ENCODE measurements at places on chromosomes 2 and 18.

DNA sequence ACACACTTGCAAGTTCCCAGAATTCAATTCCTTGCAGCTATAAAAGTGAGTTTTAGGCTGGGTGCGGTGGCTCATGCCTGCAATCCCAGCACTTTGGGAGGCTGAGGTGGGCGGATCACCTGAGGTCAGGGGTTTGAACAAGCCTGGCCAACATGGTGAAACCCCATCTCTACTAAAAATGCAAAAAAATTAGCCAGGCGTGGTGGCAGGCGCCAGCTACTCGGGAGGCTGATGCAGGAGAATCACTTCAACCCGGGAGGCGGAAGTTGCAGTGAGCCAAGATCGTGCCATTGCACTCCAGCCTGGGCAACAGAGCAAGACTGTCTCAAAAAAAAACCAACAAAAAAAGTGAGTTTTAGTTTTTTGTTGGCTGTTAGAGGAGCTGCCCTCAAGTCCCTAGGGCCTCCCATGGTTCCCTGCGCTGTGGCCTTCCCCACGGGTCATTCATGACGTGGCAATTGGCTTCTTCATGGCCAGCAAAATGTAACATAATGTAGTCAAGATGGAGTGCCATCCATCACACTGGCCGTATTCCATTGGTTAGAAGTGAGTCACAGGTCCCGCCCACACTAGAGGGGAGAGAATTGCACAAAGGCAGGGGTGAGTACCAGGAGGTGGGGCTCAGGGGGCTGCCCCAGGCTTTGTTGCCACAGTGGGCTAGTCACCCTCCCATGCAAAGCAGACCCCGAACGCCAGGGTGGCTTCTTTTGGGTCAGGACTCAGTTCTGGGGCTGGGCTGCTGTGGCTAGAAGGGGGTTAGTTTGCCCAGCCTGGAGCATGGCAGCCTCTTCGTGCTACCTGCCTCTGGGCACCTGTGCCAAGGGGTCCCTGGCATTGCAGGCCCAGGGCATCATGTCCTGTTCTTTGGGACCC, 37.7 kb upstream of the INHBB start:
- peak; percentile 46 for DNase-seq

DNA sequence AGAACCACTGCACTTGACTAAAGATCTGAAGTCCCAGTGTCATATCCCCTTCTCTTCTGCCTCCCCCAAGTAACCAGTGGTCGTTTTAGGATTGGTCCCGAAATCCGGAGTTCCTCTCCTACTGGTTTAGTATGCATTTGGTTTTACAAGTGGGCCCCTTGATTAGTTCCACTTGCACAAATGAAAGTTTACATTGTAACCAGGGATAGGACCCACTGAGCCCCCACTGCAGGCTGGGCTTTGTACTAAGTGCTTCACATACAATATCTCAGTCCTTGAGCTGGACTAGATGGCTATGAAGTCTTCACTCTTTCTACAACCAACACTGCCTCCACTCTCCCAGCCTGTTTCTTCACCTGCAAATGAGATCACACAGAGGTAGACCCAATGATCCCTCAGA, 50.4 kb downstream of the CYRIA start:
- no peak for DNase-seq

- DNase-seq, result no peak
Observed at GRCh38 chr2:240387669-240388358, 47.6 kb upstream of the GPC1 start.

DNA sequence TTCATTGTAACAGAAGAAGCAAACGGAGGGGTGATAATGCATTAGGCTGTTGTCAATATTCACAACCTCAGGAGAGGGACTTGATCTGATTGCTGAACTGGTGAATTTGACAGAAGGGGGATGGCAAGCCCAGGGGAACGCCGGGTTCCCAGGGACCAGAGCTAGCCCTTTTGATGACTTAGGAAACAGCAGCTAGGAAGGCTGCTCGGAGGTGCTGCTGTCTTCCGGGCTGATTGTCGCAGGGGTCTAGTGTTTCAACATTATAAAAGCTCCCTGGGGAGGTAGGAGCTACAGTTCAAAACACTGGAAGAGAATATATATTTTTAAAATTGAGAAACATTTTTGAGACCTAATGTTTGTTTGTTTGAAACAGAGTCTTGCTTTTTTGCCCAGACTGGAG, 47.3 kb downstream of the CD8B2 start:
- no peak for DNase-seq

DNA sequence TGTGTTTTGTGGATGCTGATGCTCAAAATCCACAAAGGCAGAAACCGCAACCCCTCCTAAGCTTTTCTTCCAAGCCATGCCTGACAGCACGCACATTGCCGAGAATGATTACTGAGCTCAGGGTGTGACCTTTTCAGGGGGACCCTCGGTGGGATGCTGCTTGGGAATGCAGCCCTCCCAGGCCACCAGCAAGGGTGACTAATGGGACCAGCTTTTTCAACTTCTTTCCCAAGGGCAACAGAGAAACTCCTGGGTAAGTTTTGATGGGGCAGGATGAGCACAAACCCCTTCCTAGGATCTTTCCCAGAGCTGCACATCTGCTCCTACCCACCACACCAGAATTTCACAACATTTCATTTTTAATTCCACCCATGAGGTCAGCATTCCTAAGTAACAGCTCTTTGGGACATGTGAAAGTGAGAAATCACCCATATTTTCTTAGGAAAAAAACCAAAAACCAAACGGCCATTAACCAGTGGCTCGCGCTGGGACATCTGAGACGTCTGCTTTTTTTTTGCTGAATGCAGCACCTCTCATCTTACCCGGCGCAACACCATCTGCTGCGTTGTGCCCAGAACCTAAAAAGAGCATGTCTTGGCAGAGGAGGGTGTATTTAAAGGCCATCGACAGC, 119.0 kb downstream of the ARL4C start:
- no peak for DNase-seq

DNA sequence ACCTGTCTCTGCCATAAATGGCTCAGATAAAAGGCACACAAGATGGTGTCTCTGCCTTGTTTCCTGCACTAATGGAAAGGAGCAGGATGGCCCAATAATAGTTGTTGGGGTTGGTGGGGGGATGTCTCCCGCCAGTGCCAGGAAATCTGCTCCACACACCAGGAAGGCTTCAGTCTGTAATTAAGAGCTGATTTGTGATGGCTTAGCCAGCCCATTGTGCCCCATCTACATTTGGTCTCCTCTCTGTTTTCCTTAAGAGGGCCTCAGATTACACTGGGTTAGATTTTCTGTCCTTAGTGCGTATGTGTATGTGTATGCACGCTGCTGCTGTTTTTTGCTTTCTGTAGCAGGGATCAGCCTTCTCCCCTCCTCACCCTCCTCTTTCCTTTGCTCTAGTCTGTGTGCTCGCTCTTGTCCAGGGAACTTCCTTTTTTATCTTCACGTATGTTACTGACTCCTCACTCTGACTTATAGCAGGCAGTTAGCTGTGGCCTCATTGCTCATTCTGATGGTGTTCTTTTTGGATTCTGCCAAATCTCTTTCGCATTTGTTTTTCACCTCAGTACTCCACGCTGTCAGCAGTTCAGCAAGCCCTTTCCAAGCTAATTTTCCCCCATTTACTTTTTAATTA, 33.4 kb upstream of the MGAT5 start:
- no peak for DNase-seq

GRCh38 chr2:96407919-96408550, 72.5 kb downstream of the NCAPH start:
- no peak for DNase-seq

- no peak for DNase-seq
Observed at GRCh38 chr2:225337183-225337582, 62.3 kb upstream of the NYAP2 start.

DNA sequence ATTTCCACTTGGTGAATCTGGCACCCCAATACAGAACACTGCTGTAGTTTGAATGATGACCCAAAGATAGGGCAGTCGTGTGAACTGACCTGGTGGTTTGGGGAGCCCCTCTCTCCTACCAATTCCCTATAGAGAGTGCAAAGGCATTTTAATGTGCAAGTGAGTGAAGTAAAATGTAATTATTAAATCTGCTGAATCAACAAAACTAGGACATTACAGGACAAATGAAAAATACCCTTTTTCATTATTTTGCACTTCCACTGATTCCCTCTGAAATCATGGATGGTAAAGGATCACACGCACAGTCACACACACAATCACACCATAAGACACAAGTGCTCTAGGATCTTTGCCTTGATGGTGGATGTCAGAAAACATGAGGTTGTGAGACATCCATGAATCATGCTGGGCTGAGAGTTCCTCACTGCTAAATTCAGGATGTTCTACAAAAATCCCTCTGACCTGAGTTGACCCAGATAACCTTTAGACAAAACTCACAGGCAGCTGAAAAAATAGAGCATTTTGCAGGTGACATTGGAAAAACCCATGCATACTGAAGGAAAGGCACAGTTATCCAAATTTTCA, 197.4 kb downstream of the FBXO15 start:
- DNase-seq, result no peak

DNA sequence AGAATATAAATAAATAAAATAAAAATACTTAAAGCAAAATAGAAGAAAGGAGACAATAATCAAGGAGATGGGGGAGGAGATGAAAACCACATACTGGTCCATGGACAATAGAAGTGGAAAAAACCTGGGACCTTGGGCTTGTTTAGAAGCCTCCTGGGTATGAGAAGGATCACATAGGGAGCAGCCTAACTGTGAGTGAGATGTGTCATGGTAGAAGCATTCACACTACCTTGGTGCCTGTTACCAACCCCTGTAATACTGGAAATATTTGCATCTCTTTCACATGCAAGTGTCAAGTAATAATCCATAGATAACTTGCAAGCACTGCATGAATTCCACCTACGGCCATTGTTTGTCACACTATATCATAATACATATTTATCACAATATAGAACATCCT, 23.2 kb upstream of the RNF103 start:
- no peak for DNase-seq

DNA sequence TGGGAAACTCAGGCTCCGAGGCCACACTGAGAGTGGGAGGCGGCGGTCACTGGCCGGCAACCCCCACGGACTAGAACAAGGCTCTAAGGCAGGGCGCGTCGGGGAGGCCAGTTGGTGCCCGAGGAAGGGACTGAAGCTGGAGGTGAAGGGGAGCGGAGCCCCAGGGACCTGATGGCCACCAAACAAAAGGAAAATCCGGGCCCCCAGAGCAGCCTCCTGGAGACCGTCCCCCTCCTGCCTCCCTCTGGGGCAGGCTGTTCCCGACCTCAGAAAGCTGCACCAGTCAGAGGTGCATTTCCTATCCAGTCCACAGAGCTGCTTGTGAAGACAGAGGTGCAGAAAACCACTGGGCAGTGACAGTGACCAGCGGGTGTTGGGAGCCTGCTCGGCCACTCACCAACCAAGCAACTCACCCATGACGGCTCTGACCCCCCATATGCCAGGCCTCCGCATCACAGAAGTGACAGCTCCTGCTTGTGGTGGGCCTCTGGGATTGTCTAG, 172.7 kb downstream of the TWIST2 start:
- no peak for DNase-seq

- no peak for DNase-seq
Observed at GRCh38 chr2:41836948-41837347, 210.9 kb upstream of the PKDCC start.

DNA sequence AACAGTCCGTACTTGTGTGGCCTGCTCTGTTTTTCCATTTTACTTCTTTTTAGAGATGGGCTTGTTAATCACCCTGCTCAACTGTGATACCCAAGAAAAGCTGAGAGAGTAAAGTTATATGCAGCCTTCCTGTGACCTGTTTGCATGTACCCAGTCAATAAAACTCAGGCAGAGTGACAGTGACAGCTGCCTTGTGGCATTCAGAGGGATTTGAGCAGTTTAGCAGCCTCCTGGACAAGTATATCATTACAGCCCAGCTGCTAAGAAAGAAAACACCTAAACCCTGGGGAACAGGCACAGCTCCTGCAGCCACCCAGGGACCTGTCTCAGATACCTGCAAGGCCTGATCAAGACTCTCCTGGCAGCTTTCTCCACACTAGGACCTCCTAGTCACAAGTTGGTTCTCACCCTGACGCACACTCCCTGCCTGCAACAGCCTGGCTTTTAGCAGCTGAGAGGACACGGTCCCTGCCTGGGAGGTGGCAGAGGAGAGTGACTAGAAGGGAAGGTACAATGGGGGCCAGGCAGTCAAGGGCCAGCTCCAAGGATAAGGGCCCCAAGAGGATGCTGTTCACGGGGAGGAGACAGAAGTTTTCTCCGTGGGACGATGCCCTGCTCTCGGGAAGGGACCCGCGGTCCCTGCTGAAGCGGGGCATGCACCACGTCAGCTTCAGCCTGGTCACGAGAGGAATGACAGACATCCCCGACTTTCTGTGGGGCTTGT, at the start of gene LRRC30:
Gene LRRC30 (plus strand): TSS at position 464 of the 724 bp plus-strand sequence. CDS start 50 bp downstream, at position 514.
- no peak for DNase-seq

DNA sequence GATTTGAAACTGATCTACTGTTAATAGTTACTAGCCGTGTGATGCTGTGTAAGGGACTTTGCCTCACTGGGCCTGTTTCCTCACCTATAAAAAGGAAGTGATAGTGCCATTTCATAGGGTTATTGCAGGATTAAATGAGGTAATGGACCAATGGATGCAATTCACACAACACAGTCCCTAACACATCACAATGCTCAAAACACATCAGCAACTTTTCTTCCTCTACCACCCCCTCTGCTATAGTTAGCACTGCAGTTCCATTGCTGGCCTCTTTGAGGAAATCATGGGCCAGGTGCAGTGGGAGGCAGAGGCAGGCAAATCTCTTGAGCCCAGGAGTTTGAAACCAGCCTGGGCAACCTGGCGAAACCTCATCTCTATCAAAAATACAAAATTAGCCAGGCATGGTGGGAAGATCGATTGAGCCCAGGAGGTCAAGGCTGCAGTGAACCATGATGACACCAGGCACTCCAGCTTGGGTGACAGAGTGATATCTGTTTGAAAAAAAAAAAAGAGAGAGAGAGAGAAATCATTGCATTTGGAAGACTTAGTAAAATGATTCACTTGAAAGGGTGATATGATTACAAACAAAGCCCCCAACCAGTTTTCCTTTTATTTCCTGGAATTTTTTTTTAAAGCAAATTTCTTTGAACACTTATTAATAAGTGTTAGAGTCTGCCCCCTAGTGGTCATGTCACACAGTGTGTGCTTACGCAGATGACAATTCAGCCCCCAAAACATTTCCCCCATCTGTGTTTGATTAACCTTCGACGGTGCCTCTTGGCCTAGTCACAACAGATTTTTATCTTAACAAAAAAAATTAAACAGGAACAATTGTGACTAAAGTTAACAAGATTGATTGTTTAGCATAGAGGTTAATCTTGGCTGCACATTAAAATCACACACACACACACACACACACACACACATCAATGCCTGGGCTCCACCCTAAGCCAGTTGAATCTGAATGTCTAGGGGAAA, 88.6 kb upstream of the BCL11A start:
- no peak for DNase-seq

DNA sequence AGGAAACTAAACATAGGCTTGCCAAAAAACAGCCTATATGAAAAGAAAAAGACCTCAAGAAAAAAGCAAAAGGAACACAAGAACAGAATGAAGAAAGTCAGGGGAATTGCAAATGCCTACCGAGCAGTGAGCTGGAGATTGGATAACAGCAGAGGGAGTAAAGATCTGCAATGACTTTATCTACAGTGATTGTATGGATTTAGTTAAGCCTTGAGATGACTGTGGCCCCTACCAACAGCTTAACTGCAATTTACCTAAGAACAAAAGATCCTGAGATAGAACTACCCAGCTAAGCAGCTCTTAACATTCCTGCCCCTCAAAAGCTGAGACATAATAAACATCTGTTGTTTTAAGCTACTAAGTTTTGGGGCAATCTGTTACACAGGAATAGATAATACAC, 20.5 kb downstream of the LNPK start:
- no peak for DNase-seq
